ENCODE measurements at places on chromosomes 5 and 9.

GRCh38 chr5:136420168-136420898 is 55.0 kb upstream of the TRPC7 start:
- DNase-seq, result no peak

DNA sequence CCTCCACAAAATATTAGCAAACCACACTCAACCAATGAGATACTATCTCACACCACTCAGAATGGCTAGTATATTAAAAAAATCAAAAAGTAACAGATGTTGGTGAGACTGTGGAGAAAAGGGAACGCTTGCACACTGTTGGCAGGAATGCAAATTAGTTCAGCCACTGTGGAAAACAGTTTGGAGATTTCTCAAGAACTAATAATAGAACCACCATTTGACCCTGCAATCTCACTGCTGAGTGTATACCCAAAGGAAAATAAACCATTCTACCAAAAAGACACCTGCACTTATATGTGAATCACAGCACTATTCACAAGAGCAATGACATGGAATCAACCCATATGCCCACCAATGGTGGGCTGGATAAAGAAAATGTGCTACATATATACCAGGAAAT is 393.5 kb downstream of the PDE4D start:
- DNase-seq, result no peak

GRCh38 chr9:97944612-97945011 is 6.6 kb upstream of the HEMGN start:
- DNase-seq, result no peak

GRCh38 chr5:96320797-96321196 is 112.3 kb downstream of the PCSK1 start:
- no peak for DNase-seq

DNA sequence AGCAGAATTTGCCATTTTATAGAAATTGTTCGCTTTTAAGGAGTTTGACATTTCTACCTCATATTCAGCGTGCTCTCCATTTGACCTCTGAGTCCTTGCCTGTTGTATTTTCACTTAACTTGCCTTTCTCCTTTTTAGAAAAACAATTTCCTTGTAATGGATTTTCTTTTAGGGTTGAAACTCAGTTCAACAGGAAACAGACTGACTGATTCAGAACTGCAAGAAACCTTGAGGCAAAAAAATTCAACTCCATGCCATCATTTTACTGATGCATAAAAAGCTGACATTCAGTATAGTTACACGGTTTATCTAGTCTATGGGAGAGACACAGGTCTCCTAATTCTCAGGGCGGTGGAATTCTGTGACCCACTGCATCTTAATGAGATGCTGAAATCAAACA is 59.8 kb downstream of the MRPS30 start:
- DNase-seq, result no peak

DNA sequence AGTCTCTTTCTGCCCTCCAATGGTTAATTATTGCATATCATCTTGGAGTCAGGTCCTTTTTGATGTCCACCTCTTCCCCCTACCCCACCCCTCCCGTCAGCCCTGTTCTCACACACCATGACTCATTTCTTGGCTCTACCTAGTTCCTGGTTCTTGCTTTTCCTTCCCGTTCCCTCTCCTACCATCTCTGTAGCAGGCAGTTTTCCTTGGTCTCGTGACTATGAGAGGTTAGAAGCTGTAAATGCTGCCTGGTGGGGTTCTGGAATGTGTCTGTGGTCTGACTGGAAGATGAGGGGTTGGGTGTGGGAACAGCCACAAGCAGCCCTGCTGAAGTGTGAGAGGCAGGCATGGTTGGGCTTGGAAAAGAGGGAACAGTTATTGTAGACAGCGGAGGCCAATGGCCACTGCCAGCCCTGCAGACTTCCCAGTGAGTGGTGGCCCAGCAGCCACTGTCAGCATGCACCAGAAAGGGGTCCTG is 18.2 kb downstream of the SLC22A5 start:
- DNase-seq, result no peak

DNA sequence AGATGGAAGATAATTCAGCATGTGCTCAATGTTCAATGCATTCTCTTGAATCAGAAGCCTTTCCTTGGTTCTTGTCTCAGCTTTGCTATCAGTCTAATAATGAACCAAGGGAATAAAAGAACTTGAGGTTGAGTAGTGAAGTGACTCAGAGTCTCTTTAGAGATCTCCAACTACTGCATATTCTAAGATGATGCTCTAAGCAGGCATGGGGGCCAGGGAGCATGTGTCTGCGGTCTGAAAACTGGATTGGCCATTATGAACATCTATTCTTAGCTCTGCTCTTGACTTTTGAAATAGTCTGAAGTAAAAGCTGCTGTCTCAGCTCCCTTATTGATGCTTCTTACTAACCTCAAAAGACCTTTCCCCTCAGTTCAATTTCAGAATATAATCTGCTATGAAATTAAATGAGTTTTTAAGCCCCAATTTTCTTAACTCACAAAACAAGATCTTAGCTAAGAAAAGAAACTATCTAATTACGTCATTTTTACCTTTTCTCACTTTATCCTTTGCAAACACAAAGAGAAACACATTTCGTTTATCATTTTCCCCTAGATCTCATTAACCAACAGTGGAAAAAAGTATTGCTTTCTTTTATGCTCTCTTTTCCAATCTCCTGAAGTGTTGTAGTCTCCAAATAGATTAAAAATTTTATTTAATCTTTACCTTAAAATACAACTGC is 44.8 kb downstream of the PLCXD3 start:
- DNase-seq, result no peak

GRCh38 chr9:135608999-135609317 is 30.4 kb downstream of the GLT6D1 start:
- DNase-seq, result no peak

GRCh38 chr5:90696153-90696552 is 137.6 kb downstream of the ADGRV1 start:
- no peak for DNase-seq
